ENCODE measurements at places on chromosomes 5 and 9. TPM values are rescaled to one million over a fixed set of nuclear protein-coding genes. Genes with fewer than 3 reads are reported as not detected.

- H3K27me3 ChIP-seq = no peaks in the 10 kb centered on the region
- H3K4me3 ChIP-seq = no peak overlapping the region
- H3K4me1 ChIP-seq = no peaks in the 10 kb centered on the region
- H3K27ac ChIP-seq = no peak overlapping the region
- H3K36me3 ChIP-seq = no peaks in the 10 kb centered on the region
- no peak for DNase-seq
Measured at GRCh38 chr9:99506747-99507348, 284.8 kb downstream of the SEC61B start.

The KIF20A gene
- total RNA-seq = 8.7 TPM

- no peaks in the 10 kb centered on the region for H3K27me3 ChIP-seq
- H3K27ac ChIP-seq = no peak overlapping the region
- peaks cover 4% of the 10 kb centered on the region for H3K36me3 ChIP-seq
- no peaks in the 10 kb centered on the region for H3K4me1 ChIP-seq
- no peak overlapping the region for H3K4me3 ChIP-seq
Measured at GRCh38 chr5:171806976-171807747, 21.5 kb downstream of the SMIM23 start.

DNA sequence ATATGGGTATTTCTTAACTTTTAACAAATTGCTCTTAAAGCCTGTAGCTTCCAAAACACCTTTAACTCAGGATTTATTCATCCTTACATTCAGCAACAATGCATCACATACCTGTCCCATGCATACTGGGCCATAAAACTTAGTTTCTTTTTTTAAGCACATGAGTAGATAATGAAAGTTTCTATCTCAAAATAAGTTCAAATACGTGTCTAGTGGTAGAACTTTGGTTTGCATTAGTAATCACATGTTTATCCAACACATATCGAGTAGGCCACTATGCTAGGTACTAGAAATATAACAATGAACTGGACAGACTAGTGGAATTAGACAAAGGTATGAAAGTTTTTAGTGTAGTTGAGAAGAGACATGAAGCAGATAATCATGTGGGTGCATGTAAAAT lies 99.6 kb downstream of the DOCK2 start:
- H3K27me3 ChIP-seq = no peaks in the 10 kb centered on the region
- no peak overlapping the region for H3K27ac ChIP-seq
- DNase-seq = no peak
- peaks cover 4% of the 10 kb centered on the region for H3K4me1 ChIP-seq
- no peak overlapping the region for H3K4me3 ChIP-seq

DNA sequence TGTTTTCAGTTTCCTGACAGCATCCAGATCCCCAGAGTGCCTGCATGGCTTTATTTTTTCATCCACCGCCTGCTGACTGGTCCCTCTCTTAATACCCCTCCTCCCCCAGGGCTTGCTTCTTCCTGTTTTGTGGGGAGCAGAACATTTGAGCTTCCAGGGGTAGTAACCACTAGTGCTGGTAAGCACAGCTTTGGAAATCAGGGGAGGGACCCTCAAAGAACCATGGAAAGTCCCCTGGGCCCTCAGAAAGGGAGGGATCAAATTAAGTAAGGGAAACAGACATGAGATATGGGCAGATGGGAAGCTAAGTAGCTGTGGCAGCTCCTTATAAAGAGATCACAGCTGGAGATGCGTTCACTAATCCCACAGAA lies 26.8 kb downstream of the GRIA1 start:
- H3K4me3 ChIP-seq = peak overlapping the region; percentile 18
- H3K27ac ChIP-seq = peak overlapping the region; percentile 40
- DNase-seq = peak; percentile 21
- no peaks in the 10 kb centered on the region for H3K36me3 ChIP-seq
- peaks cover 13% of the 10 kb centered on the region for H3K4me1 ChIP-seq

DNA sequence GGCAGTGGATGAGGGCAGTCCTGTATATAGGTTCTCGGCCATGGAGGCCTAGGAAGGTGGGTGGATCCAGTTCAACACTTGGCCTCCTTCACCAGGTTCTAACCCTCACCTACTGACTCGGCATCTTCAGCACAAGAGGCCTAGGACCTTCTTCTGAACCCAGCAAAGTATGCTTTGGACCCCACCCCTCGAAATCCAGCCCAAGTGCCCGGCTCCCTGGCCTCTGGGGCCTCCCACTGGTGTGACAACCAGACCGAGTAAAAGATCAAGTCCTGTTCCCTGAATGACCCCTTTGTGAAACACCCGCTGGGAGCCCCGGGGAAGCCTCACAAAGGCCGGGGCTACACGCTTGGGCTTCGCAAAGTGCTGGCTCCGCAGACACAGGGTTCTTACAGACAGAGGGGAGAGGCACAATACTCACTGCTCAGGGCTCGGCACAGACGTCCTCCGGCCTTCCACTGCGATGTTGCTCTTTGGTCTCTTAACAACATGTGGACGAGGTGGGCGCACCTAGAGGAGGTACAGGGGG lies 47.0 kb downstream of the CRB2 start:
- no peak for DNase-seq
- H3K27ac ChIP-seq = no peak overlapping the region
- H3K36me3 ChIP-seq = no peaks in the 10 kb centered on the region
- H3K4me1 ChIP-seq = peaks cover 20% of the 10 kb centered on the region
- H3K4me3 ChIP-seq = no peak overlapping the region

All from glutamatergic neuron (in vitro differentiated cells).